ENCODE measurements at places on chromosomes 5 and 9.

DNA sequence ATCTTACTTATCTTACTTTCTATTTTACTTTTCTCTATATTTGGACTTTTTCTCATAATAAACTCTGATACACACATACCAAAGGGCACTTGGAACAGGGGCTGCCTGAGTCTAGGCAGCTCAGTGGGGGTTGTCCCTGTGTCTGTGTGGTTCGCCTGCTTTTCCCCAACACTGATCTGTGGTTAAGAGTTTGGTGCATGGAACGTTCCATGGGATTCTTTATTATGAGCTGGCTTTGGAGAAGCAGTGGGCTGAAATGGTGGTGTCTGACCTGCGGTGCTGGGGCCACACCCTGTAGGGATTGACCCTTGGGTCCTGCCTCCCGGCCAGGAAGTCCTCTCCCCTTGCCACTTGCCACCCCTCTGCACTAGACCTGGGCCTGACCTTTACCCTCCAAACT is 47.4 kb downstream of the ANKRD33B start:
- DNase-seq = no peak

DNA sequence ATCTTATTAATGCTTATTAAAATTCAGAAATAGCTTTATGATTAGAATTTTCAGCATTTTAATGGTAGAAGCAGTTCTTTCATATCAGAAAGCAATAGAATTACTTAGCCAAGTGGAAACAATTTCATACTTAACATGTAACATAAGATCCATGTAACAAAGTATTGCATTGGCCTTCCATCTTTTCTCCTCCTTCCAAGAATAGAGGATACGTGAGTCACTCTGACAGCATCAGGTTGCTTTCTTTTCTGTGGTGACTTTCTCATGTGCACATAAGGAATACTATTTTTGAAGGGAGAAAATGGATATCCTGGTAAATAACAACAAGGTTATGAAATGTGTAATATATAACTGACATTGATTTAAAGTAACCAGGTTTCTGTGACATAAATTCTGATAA is 272.2 kb downstream of the ANXA1 start:
- no peak for DNase-seq

- DNase-seq = no peak
Measured at GRCh38 chr9:122159925-122160246, 178 bp downstream of the MORN5 start.

DNA sequence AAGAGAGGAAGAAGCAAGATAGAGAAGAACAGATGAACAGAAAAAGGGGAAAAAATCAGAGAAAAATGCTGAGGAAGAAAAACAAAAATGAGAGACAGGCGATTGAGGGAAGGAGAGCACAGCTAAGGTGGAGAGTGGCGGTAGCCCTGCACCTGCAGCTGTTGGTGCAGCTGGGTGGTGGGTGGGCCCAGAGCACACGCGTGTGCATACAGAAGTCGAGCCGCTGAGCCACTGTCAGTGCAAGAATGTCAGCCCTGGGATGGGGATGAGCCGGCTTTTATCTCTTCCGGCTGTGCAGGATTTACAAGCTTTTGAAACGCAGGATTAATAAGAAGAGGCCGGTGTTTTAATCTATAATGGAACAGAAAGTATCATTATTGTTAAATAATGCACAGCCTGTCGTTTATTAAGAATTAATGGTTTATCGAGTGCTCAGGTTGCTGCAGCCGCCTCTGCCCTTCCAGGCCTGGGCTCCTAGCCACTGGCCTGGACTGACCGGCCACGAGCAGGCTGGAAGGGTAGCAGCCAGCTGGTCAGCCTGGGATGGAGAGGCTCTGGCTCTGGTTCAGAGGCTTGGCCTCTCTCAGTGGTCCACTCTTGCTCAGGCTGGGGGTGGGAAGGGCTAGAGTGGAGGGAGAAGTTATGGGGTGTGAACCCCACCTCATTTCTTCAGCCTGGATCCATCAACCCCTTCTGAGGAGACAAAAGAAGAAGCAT is 68.7 kb downstream of the PCDH1 start:
- DNase-seq = no peak

DNA sequence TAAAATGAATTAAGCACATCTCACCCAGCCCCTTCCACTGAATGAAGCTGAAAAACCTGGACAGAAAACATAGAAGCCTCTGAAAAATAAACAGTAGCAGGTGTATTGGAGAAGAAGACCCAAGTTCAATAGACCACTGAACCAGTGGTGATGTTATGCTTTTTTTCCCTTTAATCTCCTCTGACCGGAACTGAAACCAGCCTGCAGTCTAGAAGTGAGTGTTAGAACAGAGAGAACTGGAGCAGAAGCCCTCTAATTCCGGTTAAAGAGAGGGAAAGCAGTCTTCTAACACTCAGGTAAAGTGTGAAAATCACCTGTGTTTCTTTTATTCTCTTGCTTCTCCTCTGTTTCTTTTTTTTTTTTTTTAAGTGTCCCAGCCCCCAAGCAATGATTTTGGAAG is 83.5 kb upstream of the CCL21 start:
- no peak for DNase-seq

DNA sequence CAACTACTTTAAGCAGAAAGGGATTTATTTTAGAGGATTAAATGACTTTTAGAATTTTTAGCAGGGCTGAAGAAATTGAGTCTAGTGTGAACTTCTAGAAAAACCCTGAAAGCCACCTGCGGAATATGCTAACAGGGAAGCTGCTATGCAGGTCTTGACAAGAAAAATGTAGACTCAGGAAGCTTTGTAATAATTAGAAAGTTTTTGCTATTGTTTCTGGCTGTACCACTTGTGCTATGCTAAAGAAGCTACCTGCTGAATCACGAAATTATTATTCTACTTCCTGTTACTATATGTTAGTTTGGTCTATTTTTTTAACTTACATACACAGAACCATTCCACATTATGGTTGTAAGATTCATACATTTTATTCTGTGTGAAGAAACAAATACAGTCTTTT is 74.0 kb upstream of the CHSY3 start:
- no peak for DNase-seq

DNA sequence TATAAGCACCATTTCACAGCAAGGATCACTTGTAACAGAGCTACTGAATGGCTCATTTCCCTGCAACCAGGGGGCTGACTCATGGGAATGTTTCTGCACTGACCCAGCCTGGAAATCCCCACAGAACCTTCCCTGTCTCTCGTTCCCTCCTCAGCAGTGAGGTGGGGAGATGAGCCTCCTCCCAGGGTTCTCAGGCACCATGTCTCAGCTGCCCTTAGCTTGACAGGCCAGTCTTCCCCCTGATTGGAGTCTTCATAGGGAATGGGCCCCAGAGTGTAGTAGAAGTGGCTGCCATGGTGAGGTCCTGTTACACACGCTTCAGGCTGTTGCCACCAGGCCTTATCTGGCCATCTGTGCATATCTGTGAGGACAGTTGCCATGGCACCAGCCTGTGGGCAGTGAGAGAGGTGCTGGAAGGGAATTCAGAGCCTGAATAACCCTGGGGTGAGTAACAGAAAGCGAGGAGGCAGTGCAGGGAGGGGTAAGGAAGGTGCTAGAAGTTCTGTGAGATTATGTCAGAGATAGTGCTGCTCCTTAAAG is 324.4 kb downstream of the ENC1 start:
- DNase-seq = no peak

GRCh38 chr9:132506977-132507669 is 75.3 kb upstream of the BARHL1 start:
- DNase-seq = no peak

GRCh38 chr9:37639109-37639762 is 11.5 kb upstream of the FRMPD1 start:
- DNase-seq = no peak

- no peak for DNase-seq
Measured at GRCh38 chr9:33489066-33489465, 15.3 kb upstream of the NOL6 start.

- DNase-seq = peak; percentile 90
Measured at GRCh38 chr9:129202613-129203555, 24.8 kb upstream of the IER5L start.

- no peak for DNase-seq
Measured at GRCh38 chr5:57209316-57210040, 35.6 kb downstream of the GPBP1 start.

Measured in lower lobe of right lung (tissue), 2 donors.